Endothelial cell (in vitro differentiated cells): ENCODE measurements at places on chromosomes 3 and 15. TPM values are rescaled to one million over a fixed set of nuclear protein-coding genes. Genes with fewer than 3 reads are reported as not detected.

GRCh38 chr15:58269455-58270414 lies 131.6 kb downstream of the AQP9 start:
- H3K27me3 ChIP-seq: no peaks in the 10 kb centered on the region
- peak; percentile 63 for DNase-seq
- H3K4me3 ChIP-seq: no peak overlapping the region

Gene KNG1
- not detected for total RNA-seq

GRCh38 chr15:39267685-39268084 lies 313.2 kb upstream of the THBS1 start:
- no peaks in the 10 kb centered on the region for H3K36me3 ChIP-seq
- no peaks in the 10 kb centered on the region for H3K4me1 ChIP-seq
- H3K4me3 ChIP-seq: no peak overlapping the region
- no peak overlapping the region for H3K27ac ChIP-seq

GRCh38 chr3:171797873-171798272 lies 12.4 kb downstream of the PLD1 start:
- peak overlapping the region; percentile 16 for H3K27ac ChIP-seq
- DNase-seq: no peak
- peaks cover 25% of the 10 kb centered on the region for H3K4me1 ChIP-seq
- H3K27me3 ChIP-seq: peaks cover 2% of the 10 kb centered on the region
- peaks cover 7% of the 10 kb centered on the region for H3K36me3 ChIP-seq

- H3K36me3 ChIP-seq: peaks cover 4% of the 10 kb centered on the region
- H3K4me1 ChIP-seq: peaks cover 5% of the 10 kb centered on the region
- no peak for DNase-seq
- no peak overlapping the region for H3K4me3 ChIP-seq
- peaks cover 12% of the 10 kb centered on the region for H3K27me3 ChIP-seq
Measured at GRCh38 chr3:66196633-66197032, 24.2 kb upstream of the SLC25A26 start.

GRCh38 chr3:43709022-43709421 lies 18.3 kb downstream of the ABHD5 start:
- no peaks in the 10 kb centered on the region for H3K4me1 ChIP-seq
- peaks cover 16% of the 10 kb centered on the region for H3K36me3 ChIP-seq
- H3K4me3 ChIP-seq: no peak overlapping the region

Gene TF
- 3.9 TPM for total RNA-seq

DNA sequence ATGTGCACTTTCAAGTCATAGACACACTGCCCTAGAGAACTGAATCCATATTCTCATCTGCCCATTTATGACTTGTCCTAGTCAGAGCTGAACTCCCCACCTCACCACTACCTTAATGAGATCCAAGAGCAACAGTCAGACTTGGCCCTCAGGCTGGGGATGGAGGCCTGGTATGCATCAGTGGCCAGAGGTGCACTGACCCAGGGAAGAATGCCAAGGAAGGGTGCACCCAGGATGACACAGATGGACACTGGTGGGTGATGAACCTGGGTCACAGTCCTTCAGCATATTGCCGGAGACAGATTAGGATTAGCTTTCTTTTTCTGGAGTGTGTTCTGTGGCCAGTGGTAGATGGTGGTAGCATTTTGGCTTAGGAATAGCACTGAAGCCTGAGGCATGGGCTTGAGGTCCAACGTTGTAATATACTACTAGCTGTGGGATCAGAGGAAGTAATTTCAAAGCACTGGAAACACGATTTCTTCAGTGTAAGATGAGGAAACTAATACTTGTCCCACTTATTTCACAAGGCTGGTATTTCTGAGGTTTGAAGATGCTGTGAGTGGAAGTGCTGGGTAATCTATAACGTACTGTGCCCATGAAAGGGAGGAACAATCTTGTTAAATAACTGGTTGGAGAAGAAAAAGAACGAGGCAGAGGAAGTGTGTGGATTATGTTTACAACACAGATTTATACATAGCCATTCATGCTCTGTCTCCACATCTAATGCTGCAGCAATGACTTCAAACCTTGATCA lies 265.0 kb downstream of the THRB start:
- no peak for DNase-seq
- H3K4me1 ChIP-seq: peaks cover 5% of the 10 kb centered on the region
- H3K27ac ChIP-seq: no peak overlapping the region
- H3K4me3 ChIP-seq: no peak overlapping the region

GRCh38 chr3:55554634-55555425 lies 67.7 kb upstream of the WNT5A start:
- H3K27me3 ChIP-seq: peaks cover 2% of the 10 kb centered on the region
- no peak for DNase-seq
- H3K4me3 ChIP-seq: no peak overlapping the region
- H3K27ac ChIP-seq: no peak overlapping the region

DNA sequence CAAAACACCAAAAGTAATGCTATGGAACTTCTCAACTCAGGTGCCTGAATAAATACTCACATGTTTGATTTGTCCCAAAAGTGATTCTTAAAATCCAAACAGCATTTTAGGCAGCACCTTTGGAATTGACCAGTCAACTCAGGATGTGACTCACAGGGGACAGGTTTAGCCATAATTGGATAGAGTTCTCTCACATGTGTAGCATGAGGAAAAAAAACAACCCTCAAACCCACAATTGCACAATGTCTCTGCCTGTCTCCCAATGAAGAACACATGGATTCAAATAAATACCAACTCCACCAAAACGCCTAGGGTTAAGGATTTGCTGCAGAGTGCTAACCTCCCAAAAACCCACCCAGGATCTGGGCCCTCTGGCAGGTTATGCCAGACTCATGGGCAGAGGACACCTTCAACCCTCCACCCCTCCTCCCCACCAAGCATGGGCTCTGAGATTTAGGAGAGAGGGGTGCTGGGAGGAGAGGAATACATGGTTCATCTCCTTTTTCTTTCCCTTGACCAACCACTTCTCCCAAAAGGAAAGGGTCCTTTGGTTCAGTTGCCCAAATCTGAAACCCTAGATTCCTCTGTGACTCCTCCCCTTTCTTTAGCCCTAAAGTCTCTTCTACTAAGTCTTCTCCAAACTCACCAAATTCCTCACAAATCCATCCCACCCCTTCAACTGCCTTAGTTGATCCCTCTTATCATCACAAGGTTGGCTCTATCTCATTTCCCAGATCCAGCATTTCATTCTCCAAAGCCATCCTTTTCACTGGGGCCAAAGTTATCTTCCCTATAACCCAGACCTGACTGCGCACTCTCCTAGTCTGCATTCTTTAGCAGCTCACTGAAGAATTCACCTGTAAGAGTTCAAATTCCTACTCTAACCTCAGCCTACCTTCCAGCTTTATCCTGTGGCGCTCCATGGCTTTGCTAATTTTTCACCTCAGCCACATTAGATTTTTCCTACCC lies 7.7 kb downstream of the RYK start:
- H3K4me3 ChIP-seq: no peak overlapping the region
- no peak for DNase-seq
- H3K27ac ChIP-seq: no peak overlapping the region
- H3K27me3 ChIP-seq: peaks cover 2% of the 10 kb centered on the region
- H3K4me1 ChIP-seq: peaks cover 48% of the 10 kb centered on the region
- H3K36me3 ChIP-seq: no peaks in the 10 kb centered on the region

Gene GOLGA6L4
- total RNA-seq: 8.3 TPM

Gene IRAK2
- 1.1 TPM for total RNA-seq

- peaks cover 1% of the 10 kb centered on the region for H3K27me3 ChIP-seq
- peaks cover 12% of the 10 kb centered on the region for H3K4me1 ChIP-seq
- no peak overlapping the region for H3K4me3 ChIP-seq
- no peaks in the 10 kb centered on the region for H3K36me3 ChIP-seq
- H3K27ac ChIP-seq: no peak overlapping the region
- DNase-seq: no peak
Measured at GRCh38 chr3:29559741-29560465, 279.0 kb downstream of the RBMS3 start.

- DNase-seq: no peak
- peaks cover 36% of the 10 kb centered on the region for H3K4me1 ChIP-seq
- peaks cover 6% of the 10 kb centered on the region for H3K27me3 ChIP-seq
- H3K27ac ChIP-seq: peak overlapping the region; percentile 58
- peaks cover 11% of the 10 kb centered on the region for H3K36me3 ChIP-seq
- H3K4me3 ChIP-seq: peak overlapping the region; percentile 90
Measured at GRCh38 chr3:125054449-125055329, 1.1 kb downstream of the HEG1 start.

Gene SLC9C1
- total RNA-seq: 0.13 TPM

GRCh38 chr15:57236561-57237300 lies 139.6 kb upstream of the CGNL1 start:
- no peaks in the 10 kb centered on the region for H3K4me1 ChIP-seq
- H3K36me3 ChIP-seq: peaks cover 33% of the 10 kb centered on the region
- no peak overlapping the region for H3K27ac ChIP-seq
- no peak for DNase-seq
- H3K4me3 ChIP-seq: no peak overlapping the region

DNA sequence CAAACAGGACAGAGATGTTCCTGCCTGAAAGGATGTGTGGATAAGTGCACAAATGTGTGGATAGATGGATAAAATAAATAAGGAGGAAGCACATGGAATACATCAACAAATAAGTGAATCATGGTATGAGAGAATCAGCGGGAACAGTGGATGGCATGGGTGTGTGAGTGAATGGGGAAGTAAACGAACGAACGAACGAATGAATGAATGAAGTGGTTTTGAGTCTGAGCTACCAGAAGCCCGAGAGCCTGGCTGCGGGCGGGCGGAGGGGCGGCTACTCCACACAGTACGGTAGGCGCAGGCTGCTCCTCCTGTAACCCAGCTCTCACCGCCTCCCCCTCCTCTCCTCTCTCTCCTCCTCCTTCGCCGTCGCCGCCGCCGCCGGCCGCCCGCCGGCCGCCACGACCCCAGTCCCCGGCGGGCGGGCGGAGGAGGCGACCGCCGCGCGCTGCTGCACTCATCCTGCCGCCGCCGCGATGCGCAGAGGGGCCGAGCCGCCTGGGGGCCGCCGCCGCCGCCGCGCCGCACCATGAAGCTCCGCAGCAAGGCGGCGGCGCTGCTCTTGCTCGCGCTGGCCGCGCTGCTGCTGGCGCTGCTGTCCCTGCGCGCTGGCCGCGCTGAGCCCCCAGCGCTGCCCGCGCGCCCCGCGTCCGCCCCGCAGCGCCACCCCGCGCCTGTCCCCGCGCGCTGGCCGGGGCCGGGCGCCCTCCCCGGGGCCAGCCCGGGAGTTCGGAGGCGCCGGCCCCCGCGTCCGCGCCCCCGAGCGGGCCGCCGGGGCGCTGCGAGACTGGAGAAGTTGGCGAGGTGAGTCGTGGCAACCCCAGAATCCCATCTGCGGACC lies at the start of gene GXYLT2:
TSS of gene GXYLT2 (plus strand) at position 342 of the 841 bp plus-strand sequence. CDS start at position 530, 188 bp downstream.
- DNase-seq: peak; percentile 58
- H3K36me3 ChIP-seq: peaks cover 3% of the 10 kb centered on the region
- peak within 1 kb of the TSS; percentile 99 for H3K4me3 ChIP-seq
- H3K4me1 ChIP-seq: peaks cover 24% of the 10 kb centered on the region
- H3K27me3 ChIP-seq: peaks cover 3% of the 10 kb centered on the region

GRCh38 chr3:183817639-183818038 lies 7.7 kb downstream of the MAP6D1 start:
- H3K27ac ChIP-seq: no peak overlapping the region
- H3K27me3 ChIP-seq: peaks cover 20% of the 10 kb centered on the region
- H3K4me3 ChIP-seq: no peak overlapping the region
- no peak for DNase-seq
- H3K36me3 ChIP-seq: peaks cover 16% of the 10 kb centered on the region
- no peaks in the 10 kb centered on the region for H3K4me1 ChIP-seq

DNA sequence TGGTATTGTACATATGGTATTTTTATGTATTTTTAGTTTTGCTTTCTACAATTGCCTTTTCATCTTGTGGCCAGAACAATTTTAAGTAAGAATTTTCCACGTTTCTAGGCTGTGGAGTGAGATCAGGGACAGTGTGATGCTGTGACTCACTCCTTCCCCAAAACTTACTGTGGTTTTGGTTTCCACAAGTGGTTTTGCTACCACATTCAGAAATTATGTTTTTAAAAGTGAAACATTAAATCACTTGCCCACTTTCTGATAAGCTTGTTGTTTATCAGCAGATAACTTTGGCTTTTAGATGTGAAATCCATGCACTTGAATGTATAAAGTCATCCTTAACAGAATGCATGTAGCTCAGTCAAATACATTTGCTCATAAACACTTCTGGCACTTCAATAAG lies 192.2 kb upstream of the THRB start:
- DNase-seq: no peak
- H3K36me3 ChIP-seq: no peaks in the 10 kb centered on the region
- no peaks in the 10 kb centered on the region for H3K4me1 ChIP-seq
- no peak overlapping the region for H3K27ac ChIP-seq

- H3K27me3 ChIP-seq: peaks cover 1% of the 10 kb centered on the region
- no peak overlapping the region for H3K4me3 ChIP-seq
- H3K36me3 ChIP-seq: no peaks in the 10 kb centered on the region
- no peaks in the 10 kb centered on the region for H3K4me1 ChIP-seq
- DNase-seq: no peak
Measured at GRCh38 chr15:49678655-49679054, 57.8 kb downstream of the DTWD1 start.

Gene LINGO1
- total RNA-seq: 18.8 TPM

DNA sequence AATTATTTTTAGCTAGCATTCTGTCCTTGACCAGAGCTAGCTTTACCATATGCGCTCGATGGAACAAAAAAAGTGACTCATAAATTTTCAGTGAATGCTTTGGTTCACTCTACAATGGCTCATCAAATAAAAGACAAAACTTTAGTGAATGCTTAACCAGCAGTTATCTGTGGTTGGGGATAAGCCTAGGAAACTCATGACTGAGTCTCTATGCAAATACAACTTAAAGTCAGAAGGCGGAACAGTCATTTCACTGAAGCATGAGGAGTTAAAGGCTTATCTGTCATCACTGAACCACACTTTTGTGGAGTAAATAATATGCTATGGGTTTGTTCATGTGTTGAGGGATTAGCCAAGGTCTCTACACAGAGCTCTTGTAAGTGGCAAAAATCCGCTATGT lies 308.4 kb downstream of the SQOR start:
- no peak overlapping the region for H3K4me3 ChIP-seq
- no peak for DNase-seq
- no peaks in the 10 kb centered on the region for H3K27me3 ChIP-seq
- H3K4me1 ChIP-seq: no peaks in the 10 kb centered on the region
- no peak overlapping the region for H3K27ac ChIP-seq

DNA sequence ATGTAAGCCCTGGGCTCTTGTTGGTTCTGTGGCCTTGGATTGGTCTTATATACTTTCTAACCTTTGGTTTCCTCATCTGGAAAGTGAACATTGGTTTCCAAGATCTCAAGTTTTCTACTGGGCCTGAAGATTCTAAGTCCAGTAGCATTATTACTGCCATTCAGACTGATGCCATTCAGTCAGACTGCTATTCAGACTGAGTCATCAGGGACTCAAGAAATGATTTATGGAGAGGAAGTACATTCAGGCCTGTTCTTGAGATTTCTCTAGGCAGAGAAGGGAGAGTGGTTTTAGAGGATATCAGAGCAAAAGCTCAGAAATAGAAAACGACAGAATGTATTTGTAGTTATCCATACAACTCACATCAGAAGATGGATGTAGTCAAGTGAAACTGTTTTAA lies 557.2 kb downstream of the NR2F2 start:
- peaks cover 2% of the 10 kb centered on the region for H3K4me1 ChIP-seq
- no peaks in the 10 kb centered on the region for H3K27me3 ChIP-seq
- H3K36me3 ChIP-seq: no peaks in the 10 kb centered on the region
- H3K27ac ChIP-seq: no peak overlapping the region
- no peak overlapping the region for H3K4me3 ChIP-seq

GRCh38 chr3:165133188-165133899 lies 55.0 kb upstream of the SI start:
- H3K4me1 ChIP-seq: no peaks in the 10 kb centered on the region
- DNase-seq: no peak
- peaks cover 2% of the 10 kb centered on the region for H3K27me3 ChIP-seq
- no peaks in the 10 kb centered on the region for H3K36me3 ChIP-seq
- H3K4me3 ChIP-seq: no peak overlapping the region

Gene GOLGA6L7
- not detected for total RNA-seq
